Stimulated activated naive CD4-positive, alpha-beta T cell (primary cell): ENCODE measurements at places on chromosomes 6 and 20.

- no peak for DNase-seq
These were observed 108.3 kb upstream of the PHACTR1 start for GRCh38 chr6:12608016-12608860.

GRCh38 chr20:63122626-63123025 is 93.3 kb downstream of the YTHDF1 start:
- no peak for DNase-seq

DNA sequence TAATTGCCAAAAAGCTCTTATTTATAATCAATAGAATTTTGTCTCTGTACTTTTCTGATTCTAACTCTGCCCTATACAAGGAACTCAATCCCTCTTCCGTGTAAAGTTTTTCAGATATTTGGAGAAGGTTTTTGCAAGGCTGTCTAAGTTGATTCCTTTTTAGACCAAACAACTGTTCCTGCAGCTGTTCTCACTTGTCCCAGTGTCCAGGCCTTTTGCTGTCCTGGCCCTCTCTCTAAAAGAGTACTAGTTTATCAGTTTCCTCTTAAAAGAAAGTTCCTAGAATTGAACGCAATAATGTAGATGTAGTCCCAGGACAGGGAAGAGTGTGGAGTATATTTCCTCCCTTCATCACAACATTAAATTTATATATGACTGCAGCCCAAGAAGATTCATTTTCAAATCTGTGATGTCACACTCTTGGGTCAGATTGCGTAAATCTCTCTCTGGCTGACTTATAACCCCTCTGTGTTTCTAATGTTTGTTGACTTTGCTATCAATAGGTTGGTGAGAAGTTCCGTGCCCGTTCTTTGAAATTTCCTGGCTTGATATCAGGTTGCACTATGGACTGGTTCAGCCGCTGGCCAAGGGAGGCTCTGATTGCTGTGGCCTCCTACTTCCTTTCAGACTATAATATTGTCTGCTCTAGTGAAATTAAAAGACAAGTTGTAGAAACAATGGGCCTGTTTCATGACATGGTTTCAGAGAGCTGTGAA is 139.4 kb upstream of the GLP1R start:
- DNase-seq: no peak

- DNase-seq: no peak
These were observed 36.1 kb downstream of the SLC35D3 start for GRCh38 chr6:136958168-136958567.

DNA sequence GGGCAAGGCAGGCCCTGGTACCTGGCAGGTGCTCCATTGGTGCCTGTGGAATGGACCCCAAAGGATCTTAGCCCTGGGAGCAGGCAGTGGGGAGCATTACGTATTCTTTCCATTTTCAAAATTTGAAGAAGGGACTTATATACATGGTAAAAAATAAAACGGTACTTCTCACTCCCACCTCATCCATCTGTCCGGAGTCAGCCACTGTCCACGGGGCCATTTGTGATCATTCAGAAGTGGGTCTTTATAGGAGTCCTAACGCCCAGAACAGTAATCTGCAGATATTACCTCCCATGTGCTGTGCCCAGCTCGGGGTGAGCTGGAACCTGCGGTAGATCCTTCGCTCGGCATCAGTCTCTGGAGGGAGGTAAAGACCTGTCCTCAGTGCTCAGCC is 110.4 kb downstream of the SYCP2 start:
- DNase-seq: no peak
